Pancreas (tissue), 10 donors: ENCODE measurements at places on chromosomes 1 and 21. TPM values are rescaled to one million over a fixed set of nuclear protein-coding genes. Genes with fewer than 3 reads are reported as not detected.

GRCh38 chr1:30171537-30172298 lies 551.7 kb downstream of the MATN1 start:
- H3K36me3 ChIP-seq, result no peaks in the 10 kb centered on the region
- no peaks in the 10 kb centered on the region for H3K4me1 ChIP-seq
- no peak for DNase-seq
- H3K27ac ChIP-seq, result no peak overlapping the region
- H3K27me3 ChIP-seq, result peaks cover 5% of the 10 kb centered on the region
- no peak overlapping the region for H3K4me3 ChIP-seq

- H3K4me3 ChIP-seq, result no peak overlapping the region
- no peaks in the 10 kb centered on the region for H3K4me1 ChIP-seq
- no peaks in the 10 kb centered on the region for H3K36me3 ChIP-seq
- H3K27ac ChIP-seq, result no peak overlapping the region
- no peaks in the 10 kb centered on the region for H3K27me3 ChIP-seq
These were observed 463.4 kb downstream of the PTPRC start for GRCh38 chr1:199102239-199102638.

DNA sequence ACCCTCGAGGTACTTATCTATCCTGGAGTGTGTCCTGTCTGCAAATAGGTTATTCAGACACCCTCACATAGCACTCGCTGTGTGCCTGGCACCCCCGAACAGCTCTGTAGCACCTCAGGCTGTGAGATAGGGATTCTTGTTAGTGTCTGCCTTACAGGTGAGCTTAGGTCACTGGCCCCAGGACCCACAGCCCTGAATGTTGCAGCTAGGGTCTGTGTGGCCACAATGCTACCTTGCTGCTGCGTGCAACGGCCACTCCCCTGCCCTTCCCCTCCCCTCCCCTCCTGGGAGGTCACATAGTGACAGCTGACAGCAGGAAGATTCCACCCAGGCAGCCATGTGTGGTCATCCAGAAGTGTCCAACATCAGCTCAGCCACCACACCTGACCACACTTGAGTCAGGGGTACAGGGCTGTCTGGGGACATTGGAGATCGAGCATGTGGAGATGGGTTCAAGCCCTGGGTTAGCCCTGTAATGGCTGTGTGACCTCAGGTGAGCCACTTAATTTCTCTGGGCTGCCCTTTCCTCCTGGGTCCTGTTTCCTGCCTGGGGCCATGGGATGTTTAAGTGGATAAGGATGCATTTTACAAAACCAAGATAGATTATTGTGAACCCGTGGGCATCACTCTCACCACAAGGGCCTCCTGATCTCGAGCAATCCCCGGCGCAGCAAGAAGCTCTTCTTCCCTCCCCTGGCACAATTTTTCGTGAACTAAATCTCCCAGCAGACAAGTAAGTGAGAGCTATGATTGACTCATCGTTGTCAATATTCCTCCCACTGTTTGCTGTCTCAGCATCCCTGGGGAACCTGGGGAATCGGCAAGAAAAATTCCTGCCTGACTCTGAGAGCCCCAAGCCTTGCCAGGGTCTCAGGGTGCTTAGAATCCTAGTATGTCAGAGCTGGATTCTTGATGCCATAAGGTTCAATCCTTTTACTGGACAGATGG lies 208.7 kb downstream of the PTPRU start:
- no peak for DNase-seq
- no peaks in the 10 kb centered on the region for H3K36me3 ChIP-seq
- no peaks in the 10 kb centered on the region for H3K4me1 ChIP-seq
- H3K27ac ChIP-seq, result no peak overlapping the region

DNA sequence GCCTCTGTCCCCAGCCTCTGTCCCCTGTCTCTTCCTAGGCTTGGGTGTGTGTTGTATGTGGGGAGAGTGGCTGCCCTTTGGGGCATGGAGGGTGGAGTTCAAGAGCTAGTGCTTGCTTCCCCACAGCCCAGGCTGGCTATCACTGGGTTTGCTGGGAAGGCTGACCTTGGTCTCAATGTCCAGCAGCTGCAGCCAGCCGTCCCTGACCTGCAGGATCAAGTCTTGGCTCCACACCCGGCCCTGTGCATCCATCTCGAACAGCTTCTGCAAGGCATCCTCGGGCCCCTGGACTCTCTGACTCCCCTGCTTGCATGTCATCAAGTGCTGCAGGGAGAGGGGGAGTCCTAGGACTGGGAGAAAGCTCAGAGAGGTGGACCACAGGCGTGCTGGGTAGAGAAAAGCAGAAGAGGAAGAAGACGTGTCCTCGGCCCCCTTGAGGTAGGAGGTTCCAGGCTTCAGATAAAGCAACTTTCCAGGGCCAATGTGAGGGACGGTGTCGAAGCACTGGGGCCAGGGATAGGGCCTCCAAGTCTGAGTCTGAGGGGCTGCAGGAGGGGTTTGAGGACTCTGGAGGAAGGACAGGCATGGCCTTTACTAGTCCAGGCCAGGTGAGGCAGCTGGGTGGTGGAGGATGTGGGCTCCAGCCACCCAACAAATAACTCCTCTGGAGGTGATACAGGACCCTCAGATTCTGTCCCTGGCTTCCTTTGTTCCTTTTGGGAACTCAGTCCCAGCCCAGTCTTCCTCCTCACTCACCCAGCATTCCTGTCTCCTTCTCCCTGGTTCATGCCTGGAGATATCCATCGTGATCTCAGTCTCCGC lies 4.0 kb downstream of the EPS8L3 start:
- no peak overlapping the region for H3K4me3 ChIP-seq

DNA sequence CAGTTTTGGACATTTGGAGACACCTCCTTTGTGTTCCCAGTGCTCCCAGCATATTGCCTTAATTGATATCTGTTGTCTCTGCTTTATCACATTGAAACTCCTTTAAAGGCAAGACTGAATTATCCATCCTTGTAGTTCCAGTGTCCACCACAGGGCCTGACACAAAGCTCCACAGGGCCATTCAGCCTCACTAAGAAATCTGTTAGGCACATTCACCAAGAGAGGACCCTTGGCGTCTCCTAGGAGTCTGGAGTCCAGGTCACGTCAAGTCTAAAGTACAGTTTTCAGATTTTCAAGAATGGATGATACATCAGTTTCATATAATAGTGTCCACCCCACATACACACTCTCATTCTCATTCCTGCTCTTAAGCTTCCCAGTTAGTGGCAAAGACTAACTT lies 4.8 kb downstream of the ACP6 start:
- no peak for DNase-seq
- no peak overlapping the region for H3K4me3 ChIP-seq
- H3K36me3 ChIP-seq, result no peaks in the 10 kb centered on the region
- no peak overlapping the region for H3K27ac ChIP-seq

DNA sequence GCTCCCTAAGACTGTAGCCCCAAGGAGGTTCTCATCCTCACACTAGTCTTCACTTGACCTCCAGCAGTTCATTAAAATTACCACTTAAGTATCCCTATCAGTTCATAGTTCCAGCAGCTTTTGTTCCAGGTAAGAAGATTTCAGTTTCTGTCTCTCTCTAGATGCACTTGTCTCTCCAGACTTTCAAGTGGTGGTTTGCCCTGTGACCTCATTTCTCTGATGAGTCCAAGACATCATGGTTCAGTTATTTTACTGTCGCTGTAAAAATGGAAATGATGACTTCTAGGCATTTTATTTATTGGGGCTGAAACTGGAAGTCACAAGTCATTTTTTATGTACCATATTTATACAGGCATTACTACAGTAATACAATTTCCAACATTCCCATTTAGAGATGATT lies 17.9 kb upstream of the RGS18 start:
- H3K36me3 ChIP-seq, result no peaks in the 10 kb centered on the region
- H3K27me3 ChIP-seq, result no peaks in the 10 kb centered on the region
- DNase-seq, result no peak
- no peak overlapping the region for H3K4me3 ChIP-seq
- no peak overlapping the region for H3K27ac ChIP-seq

GRCh38 chr1:7755448-7755847 lies 15.6 kb upstream of the VAMP3 start:
- DNase-seq, result no peak
- no peak overlapping the region for H3K4me3 ChIP-seq
- H3K4me1 ChIP-seq, result no peaks in the 10 kb centered on the region

DNA sequence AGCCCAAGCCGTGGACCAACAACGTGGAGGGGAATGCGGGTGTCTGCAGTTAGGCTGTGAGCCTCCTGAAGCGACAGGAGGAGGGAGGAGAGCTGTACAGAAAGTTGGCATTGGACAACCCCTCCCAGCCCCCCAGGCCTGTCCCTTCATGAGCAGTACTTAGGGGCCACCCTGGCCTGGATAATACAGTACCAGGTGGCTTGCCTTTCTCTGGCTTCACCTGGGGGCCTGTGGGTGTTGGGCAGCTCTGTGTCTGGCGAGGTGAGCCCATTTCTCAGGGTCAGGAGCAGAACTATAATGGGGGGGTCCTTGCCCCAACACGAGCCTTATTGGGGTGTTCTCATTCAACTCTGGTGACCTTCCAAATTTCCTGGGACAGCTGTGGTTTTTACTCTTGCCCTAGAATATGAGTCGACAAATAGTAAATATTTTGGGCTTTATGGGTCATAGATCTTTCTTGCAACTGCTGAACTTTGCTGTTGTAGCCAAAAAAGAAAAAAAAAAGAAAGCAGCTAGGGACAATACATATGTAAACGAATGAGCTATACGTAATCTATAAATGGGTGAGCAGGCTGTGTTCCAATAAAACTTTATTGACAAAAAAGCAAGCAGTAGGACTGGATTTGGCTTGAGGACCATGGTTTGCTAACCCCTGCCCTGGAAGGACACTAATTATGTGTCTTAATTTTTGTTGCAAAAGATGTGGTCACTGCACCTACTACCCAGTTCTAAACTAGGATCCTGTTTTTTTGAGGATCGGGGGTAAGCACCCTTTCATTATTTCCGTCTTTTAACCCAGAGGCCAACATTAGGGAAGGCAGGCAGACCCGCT lies 11.4 kb downstream of the COQ8A start:
- no peaks in the 10 kb centered on the region for H3K27me3 ChIP-seq
- peaks cover 34% of the 10 kb centered on the region for H3K4me1 ChIP-seq
- H3K27ac ChIP-seq, result no peak overlapping the region
- DNase-seq, result no peak
- no peaks in the 10 kb centered on the region for H3K36me3 ChIP-seq

DNA sequence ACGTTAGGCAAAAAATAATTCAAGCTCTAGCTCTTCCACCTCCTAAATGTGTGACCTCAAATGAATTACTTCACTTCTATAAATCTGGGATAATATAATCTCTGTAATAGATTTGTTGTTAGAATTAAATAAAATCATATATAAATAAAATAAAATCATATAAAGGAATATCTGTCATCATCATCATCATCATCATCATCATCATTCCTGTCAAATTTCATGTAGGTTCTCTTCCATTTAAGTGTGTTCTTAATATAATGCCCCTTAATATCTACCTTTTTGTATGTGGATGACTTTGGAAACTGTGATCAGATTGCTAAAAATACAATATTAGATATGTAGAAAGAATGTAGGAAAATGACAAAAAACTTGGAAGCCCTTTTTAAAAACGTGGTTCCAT lies 621.0 kb downstream of the ADGRL2 start:
- H3K4me3 ChIP-seq, result no peak overlapping the region
- DNase-seq, result no peak
- H3K4me1 ChIP-seq, result no peaks in the 10 kb centered on the region
- no peaks in the 10 kb centered on the region for H3K27me3 ChIP-seq

DNA sequence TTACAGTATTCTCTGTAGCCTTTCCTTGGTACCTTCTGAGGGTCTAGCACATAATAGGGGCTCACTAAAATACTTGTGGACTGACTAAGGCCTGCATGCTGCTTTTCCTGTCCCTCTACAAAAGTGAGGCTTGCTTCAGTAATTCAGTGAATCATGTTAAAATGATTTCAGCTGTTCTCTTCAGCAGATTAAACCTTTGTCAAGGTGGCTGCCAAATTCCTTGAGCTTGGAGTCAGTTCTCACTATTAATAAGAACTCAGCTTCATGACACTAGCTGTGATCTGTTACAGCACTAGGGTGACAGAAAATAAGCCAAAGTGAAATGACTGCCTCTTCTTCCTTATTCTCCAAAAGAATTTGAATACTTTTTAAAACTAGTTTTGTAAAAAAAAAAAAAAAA lies 128.8 kb downstream of the KCNN3 start:
- H3K27ac ChIP-seq, result no peak overlapping the region
- no peak for DNase-seq
- no peaks in the 10 kb centered on the region for H3K4me1 ChIP-seq
- no peaks in the 10 kb centered on the region for H3K36me3 ChIP-seq
- no peaks in the 10 kb centered on the region for H3K27me3 ChIP-seq
- H3K4me3 ChIP-seq, result no peak overlapping the region

- DNase-seq, result no peak
- no peaks in the 10 kb centered on the region for H3K27me3 ChIP-seq
- no peaks in the 10 kb centered on the region for H3K4me1 ChIP-seq
These were observed 84.2 kb downstream of the LACTBL1 start for GRCh38 chr1:22888320-22889075.

GRCh38 chr1:239550178-239550577 lies 163.8 kb downstream of the CHRM3 start:
- H3K27me3 ChIP-seq, result no peaks in the 10 kb centered on the region
- no peak overlapping the region for H3K4me3 ChIP-seq
- no peaks in the 10 kb centered on the region for H3K4me1 ChIP-seq
- H3K36me3 ChIP-seq, result no peaks in the 10 kb centered on the region
- no peak for DNase-seq

GRCh38 chr1:39539252-39539790 lies 37.3 kb downstream of the PABPC4 start:
- H3K27ac ChIP-seq, result no peak overlapping the region
- H3K4me3 ChIP-seq, result no peak overlapping the region
- no peak for DNase-seq
- no peaks in the 10 kb centered on the region for H3K27me3 ChIP-seq
- H3K4me1 ChIP-seq, result peaks cover 3% of the 10 kb centered on the region
- peaks cover 5% of the 10 kb centered on the region for H3K36me3 ChIP-seq

DNA sequence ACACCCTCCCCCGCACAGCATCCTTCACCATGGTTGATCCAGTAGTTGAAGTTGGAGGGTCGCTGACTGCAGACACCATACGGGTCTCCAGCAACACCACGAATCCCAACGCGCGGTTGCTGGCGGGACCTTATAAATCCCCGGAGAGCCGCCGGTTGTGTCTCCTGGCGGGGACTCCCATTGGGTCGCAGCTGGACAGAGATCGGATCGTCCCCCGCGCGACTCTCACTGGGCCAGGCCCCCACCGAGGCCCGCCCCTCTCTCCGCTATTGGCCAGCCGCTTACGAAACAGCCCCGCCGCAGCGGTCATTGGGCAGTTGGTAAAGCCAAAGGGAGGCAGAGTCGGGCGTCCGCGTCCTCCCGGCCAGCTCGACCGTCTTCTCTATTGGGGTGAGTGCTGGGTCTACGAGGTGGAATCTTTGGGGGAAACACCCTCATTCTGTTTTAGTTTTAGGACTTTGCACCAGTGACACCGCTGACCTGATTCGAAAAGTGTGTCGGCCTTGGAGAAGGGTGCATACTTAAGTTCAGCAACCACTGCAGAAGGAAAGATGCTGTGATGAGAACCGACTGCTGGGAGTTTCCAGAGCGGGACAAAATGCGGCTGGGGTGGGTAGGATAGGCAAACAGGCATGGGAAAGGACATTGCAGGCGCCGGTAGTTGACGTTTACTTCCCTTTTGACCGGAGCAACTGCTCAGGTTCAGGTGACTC lies 27.4 kb downstream of the RABIF start:
- no peaks in the 10 kb centered on the region for H3K4me1 ChIP-seq
- H3K27me3 ChIP-seq, result no peaks in the 10 kb centered on the region
- peak; percentile 83 for DNase-seq
- peak overlapping the region; percentile 76 for H3K4me3 ChIP-seq
- no peaks in the 10 kb centered on the region for H3K36me3 ChIP-seq
- peak overlapping the region; percentile 57 for H3K27ac ChIP-seq

Gene RAP1GAP
- 100 TPM for polyA plus RNA-seq

Gene SLC25A44
- 4.3 TPM for polyA plus RNA-seq

Gene PEX10
- polyA plus RNA-seq, result 16.8 TPM

Gene VANGL1
- polyA plus RNA-seq, result 1.5 TPM

Gene OPRD1
- 0.70 TPM for polyA plus RNA-seq

Gene ACADM
- polyA plus RNA-seq, result 9.8 TPM
